ENCODE measurements at places on chromosomes 1 and 21.

DNA sequence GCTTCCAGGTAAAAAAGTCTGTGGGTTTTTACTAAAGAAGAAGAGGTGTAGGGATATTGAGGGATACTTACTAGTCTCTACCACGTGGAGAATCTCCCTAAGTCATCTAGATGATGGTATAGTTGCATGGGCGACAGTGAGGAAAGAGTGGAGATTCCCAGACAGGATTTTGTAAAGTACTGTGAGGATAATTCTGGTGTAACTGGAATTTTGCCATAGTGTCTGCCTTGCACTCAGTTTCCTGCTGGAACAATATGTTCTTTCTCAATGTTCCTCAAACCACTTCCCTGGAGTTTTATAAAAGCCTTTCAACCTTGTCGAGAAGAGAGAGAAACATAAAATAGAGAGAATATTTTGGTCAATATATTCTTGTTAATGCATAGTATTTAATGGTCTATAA is 95.1 kb upstream of the WLS start:
- DNase-seq, result no peak

- DNase-seq, result no peak
Measured at GRCh38 chr1:81259625-81260411, 540.9 kb upstream of the ADGRL2 start.

DNA sequence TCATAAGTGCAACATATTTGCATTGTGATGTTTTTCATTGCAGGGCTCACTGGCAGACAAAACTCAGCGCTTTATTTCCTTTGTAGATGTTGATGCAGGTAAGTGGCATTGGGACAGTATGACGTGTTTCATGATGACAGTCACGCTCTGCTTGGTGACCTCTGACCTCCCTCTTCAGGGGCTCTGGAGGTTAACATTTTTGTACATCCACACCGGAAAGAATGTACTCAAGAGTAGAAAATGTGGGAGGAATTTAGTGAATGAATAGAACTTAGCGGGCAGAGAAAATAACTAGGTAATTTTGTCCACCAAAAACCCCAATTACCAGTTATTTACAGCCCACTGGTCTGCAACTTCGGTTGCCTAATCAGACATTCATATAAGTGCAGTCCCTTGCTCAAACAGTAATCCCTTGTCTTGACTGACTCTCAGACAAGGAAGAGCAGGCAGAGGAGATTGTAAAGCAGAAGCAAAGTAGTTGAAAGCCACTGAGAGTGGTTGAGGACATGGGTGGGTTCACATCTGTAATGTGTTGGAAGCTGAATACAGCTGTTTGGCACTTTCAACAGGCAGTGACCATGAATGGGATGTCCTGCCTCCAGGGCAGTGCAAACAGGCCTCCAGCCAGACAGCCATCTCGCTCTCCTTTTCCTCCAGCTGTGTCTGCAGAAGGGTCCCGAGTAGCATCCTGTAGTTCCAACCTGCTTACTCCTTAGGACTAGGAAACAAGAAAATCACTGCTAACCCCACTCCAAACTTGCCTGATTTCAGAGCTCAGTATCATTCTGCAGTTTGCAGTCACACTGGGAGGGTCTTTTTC is 188.9 kb downstream of the NRIP1 start:
- peak; percentile 17 for DNase-seq

GRCh38 chr1:201544710-201545109 is 5.8 kb downstream of the NAV1 start:
- DNase-seq, result no peak

DNA sequence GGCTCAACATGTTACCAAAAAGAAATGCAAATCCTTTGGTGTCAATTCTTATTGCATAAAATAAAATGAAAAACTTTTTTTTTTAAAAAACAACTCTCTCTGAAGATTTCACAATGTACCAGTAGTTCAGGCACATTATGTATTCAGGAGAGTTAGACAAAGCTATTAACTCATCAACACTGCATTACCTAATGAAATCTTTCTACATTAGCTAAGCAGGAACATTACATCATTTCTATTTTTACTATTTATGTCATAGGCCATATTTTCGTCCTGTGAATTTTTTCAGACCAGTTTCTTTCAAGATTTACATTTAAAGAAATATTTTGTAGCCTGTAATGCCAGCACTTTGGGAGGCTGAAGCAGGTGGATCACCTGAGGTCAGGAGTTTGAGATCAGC is 366.2 kb downstream of the USH2A start:
- no peak for DNase-seq

DNA sequence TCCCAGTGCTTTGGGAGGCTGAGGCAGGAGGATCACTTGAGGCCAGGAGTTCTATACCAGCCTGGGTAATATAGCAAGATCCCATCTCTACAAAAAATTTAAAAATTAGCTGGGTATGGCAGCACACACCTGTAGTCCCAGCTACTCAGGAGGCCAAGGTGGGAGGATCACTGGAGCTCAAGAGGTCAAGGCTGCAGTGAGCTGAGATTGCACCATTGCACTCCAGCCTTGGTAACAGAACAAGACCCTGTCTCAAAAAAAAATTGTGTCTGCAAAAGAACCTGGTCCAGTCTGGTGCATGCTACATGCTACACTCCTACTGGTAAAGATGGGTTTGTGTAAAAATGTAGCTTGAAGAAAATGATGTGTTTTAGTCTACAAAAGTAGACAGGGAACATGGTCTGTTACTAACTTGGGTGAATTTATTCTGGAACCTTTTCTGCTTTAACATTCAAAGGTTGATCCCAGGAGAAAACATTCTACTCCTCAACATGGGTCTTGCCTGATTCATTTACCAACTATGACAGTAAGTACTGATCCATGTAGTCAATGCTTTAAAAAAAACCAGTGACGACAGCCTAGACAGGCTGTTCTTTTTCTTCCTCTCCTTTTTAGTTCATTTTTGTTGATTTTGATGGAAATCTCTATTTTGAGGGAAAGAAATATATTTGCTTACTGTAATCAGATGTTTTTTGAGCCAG is 32.7 kb upstream of the ENAH start:
- no peak for DNase-seq

GRCh38 chr1:110976089-110976488 is 12.4 kb upstream of the LRIF1 start:
- DNase-seq, result no peak

DNA sequence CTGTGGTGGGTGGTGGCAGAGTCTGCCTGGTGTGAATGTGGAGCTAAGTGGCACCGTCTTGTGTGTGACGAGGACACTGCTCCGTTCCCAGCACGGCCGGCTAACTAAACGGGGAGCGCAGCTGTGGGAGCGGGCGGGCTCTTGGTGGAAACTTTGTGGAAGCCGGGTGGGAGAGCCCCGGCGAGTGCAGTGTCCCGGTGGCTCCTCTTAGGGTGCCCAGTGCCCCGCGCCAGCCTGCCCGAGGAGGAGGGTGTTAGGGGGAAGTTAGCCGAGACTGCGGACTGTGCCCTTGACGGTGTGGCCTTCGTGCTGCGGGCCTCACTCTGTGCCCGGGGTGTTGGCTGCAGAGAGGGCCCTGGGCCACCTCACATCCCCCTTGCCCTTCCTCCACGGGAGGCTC is 9.9 kb downstream of the PEX10 start:
- no peak for DNase-seq

GRCh38 chr1:52026278-52026677 is 7.3 kb downstream of the KTI12 start:
- no peak for DNase-seq

GRCh38 chr1:187244623-187245022 is 415.9 kb downstream of the PLA2G4A start:
- no peak for DNase-seq

GRCh38 chr21:25467896-25468295 is 139.4 kb downstream of the MRPL39 start:
- no peak for DNase-seq

DNA sequence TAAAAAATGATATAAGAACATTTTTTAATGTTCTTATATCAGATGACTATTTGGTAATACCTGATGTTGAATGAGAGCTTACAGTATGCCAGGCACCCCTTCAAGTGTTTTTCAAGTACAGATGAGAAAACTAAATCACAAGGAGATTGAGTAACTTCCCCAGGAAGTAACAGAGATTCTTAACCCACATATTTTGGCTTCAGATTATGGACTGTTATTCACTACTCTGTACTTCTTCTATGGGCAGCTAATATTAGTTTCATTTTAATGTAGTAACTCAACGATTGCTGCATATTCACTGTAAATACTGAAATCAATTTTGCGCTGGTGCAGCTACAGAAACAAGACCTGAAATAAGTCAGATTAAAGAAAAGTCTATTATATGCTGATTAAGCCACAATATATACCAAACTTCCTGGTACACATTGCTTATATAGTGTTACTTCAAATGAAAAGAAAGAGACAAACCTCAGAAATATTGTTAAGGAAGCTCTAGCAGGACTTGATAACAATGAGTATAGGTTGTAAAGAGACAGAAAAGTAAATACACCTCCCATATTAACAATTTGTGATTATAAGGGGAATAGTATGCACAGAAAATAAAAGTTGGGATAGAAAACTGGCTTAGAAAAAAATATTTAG is 19.7 kb downstream of the DPYD start:
- DNase-seq, result no peak

- DNase-seq, result no peak
Measured at GRCh38 chr1:42170779-42171621, 6.5 kb upstream of the GUCA2A start.

- no peak for DNase-seq
Measured at GRCh38 chr1:203453016-203453415, 22.6 kb upstream of the PRELP start.

GRCh38 chr1:22888320-22889075 is 84.2 kb downstream of the LACTBL1 start:
- no peak for DNase-seq

- no peak for DNase-seq
Measured at GRCh38 chr1:1166642-1167397, 6.9 kb upstream of the TTLL10 start.

- peak; percentile 59 for DNase-seq
Measured at GRCh38 chr1:247111700-247112478, 7.7 kb upstream of the ZNF669 start.

DNA sequence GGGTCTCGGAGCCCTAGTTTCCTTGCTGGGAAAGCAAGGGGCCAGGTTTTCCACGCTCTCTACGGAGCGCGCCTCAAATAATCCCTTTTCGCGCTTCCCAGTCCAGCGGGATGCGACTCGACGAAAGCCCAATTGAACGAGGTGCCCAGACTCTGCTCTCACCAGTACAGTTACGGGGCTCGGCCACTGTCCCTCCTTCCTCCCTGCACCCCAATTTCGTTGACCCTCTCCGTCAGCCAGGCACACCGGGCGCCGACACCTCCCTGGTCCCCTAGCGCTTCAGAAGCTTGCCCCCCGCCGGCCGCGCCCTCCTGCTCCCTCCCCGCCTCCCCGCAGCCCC is 389 bp downstream of the SEMA6C start:
- no peak for DNase-seq

DNA sequence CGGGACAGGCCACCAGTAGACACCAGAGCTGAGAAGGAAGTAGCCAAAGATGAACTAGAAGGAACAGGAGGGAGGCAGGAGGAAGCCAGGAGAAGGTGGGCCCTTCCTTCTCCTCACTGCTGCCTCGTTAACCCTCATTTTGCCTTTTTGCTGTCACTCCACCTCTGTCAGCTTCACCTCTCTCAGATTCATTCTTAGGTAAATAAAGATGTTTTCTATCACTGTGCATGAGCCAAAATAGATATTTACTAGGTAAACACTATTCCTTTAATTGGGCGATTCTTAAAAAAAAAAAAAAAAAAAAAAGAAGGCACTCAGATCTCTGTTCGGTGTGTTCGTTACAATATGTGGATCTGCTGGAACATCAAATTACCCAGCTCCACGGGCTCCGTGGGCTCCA is 112.3 kb downstream of the GLUL start:
- DNase-seq, result no peak

GRCh38 chr1:228016653-228017355 is 10.0 kb downstream of the WNT3A start:
- no peak for DNase-seq

DNA sequence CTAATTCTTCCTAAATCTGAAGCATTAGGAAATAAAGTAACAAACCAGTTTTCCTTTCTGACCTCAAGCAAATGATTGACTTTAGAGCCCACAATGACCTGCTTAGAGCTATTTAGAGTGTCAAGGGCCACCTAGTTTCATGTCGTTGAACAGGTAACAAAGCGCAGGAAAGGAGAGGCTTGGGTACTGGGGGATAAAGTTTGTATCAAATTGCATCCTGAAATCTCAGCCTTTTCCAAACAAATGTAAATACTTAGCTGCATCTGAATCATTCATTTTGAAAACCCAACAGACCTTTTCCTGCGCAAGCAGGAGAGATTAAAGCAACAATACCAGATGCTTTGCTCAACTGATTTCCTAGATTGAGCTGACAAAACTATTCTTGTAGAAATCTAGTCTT is 121.2 kb downstream of the NRIP1 start:
- DNase-seq, result no peak

GRCh38 chr1:81920245-81920740 is 119.6 kb downstream of the ADGRL2 start:
- peak; percentile 25 for DNase-seq

DNA sequence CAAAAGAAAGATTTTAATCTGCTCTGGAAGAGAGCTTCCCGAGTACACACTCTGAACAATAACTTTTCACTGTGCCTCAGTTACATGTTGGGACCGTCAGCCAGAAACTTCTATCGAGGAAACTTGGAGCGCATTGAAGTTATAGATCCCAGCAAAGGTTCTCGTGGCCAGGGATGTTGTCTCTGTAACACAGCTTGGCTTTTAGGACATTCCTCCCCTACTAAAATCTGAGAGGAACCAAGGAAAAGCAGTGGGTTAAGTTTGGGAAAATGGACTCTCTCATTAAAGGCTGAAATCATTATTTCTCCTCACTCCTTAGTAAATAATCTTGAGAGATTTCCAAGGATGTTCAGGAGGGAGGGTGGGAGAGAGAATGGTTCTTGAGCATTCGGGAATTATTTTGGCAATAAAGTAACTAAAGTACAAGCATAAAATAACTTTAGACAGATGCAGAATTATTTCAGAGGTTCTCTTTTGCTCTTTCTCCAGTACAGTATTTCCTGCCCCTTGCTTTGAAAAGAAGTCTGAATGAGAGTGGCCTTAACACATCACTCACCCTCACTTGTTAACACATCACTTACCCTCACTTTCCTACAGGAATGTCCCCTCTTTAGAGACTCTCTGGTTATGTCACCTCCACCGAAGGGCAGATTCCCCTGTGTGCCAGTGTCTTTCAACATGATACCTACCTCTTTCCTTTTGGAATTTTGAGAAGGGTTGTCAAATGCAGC is 1.8 kb upstream of the NFIA start:
- DNase-seq, result peak; percentile 77

- DNase-seq, result no peak
Measured at GRCh38 chr1:154465621-154466195, 36.3 kb upstream of the TDRD10 start.

DNA sequence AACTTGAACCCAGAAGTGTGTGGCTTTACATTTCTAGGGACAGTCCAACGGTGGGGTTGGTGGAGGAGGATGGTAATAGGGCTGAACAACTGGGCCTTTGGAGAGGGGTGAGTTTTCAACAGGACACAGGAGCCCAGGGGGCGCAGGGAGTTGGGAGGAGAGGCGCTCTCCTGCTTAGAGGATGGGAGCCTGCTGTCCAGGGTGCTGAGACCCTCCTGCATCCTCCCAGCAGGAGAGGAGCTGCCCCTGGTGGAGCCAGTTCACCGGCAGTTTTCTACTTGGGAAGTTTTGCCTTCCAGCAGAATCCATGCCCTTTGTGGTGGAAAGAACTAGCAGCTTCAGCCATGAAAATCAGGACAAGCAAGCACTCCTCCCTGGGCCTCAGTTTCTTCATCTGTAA is 8.6 kb downstream of the KCNC4 start:
- DNase-seq, result no peak

- no peak for DNase-seq
Measured at GRCh38 chr1:232581932-232582331, 48.0 kb downstream of the SIPA1L2 start.

GRCh38 chr1:168933141-168933805 is 173.2 kb upstream of the ATP1B1 start:
- DNase-seq, result peak; percentile 32
